CD4-positive, alpha-beta T cell treated with Interferon gamma for 1 hour (primary cell): ENCODE measurements at places on chromosomes 6 and 20.

DNA sequence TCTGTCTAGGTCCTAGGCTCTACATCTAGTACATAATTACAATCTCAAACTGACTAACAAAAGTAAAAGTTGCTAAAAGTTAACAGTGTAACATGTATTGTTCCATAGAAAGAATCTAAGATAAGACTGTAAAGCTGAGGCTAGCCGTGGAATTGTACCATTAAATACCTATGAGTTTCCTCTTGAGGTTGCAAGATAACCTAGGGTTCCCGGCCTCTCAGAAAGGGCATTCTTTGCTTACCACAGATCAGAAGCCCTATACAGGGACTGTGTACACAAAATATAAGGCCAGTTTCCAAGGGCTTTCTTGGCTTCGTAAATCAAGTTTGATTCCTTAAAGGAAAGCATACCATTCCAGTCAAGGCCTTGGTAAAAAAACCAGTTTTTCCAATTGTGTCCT is 11.5 kb upstream of the SLC52A3 start:
- DNase-seq = no peak

GRCh38 chr6:1464781-1465370 is 75.5 kb downstream of the FOXF2 start:
- no peak for DNase-seq

GRCh38 chr6:54020334-54020733 is 90.9 kb upstream of the MLIP start:
- no peak for DNase-seq

- DNase-seq = no peak
These were observed 387.1 kb downstream of the THBS2 start for GRCh38 chr6:168866534-168866933.

- DNase-seq = peak; percentile 59
These were observed 73.1 kb downstream of the HIVEP2 start for GRCh38 chr6:142871910-142872331.

GRCh38 chr20:376750-377149 is 3.8 kb upstream of the TRIB3 start:
- DNase-seq = no peak

GRCh38 chr20:33290852-33291251 is 7.8 kb downstream of the BPIFB1 start:
- DNase-seq = no peak

GRCh38 chr6:76165471-76166221 is 93.2 kb upstream of the IMPG1 start:
- no peak for DNase-seq

- no peak for DNase-seq
These were observed 34.7 kb upstream of the SYNJ2 start for GRCh38 chr6:157946865-157947532.

DNA sequence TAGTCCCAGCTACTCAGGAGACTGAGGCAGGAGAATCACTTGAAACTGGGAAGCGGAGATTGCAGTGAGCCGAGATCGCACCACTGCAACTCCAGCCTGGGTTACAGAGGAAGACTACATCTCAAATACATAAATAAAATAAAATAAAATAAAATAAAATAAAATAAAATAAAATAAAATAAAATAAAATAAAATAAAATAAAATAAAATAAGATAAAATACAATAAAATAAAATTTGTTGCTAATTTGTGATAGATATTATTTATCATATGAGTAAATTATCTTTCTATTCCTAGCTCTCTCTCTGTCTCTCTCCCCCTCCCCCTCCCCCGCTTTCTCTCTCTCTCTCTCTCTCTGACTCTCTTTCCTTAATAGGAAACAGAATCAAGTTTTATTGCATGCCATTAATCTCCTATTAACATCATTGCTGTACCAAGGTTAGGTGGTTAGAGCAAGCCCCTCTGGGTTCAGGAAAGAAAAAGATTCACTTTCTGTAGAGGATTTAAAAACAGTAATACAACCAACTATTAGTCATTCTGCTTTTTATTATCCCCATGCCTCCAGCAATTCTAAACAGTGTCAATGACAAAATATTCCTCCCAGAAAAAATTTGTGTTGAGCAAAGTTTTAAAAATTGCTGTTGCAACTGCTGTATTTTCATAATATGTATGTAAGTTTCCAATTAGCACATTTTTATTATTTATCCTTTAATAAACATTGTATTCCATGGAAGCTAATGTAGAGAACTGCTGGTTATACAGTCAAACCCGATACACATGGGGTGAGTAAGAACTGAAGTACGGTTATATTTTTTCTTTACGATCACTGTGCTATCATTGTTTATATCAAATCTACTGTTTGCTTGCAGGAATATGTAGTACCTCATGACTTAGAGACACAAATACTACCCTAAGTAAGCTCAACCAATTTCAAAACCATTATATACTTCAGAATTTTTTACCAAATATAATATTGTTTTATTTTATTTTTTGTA is 22.1 kb downstream of the BMP5 start:
- DNase-seq = no peak

- no peak for DNase-seq
These were observed 12.2 kb downstream of the BTN3A1 start for GRCh38 chr6:26414281-26414680.

DNA sequence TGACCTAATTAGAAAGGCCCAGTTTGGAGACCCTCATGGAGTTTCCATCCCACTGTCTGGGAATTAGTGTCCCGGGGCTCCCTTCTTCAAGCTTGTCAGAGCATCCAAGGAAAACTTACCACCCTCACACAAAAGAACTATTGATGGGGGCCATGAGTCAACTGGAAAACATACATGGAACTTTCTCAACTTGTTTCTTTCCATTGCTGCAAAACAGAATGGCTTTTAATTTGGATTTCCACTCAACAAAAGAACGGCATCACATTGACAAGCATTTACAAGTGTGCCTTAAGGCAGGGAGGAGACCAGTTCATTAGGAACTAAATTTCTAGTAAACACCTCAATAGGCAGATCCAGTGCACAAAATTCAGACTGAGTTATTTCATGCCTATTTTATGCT is 289.1 kb upstream of the PREP start:
- DNase-seq = no peak

DNA sequence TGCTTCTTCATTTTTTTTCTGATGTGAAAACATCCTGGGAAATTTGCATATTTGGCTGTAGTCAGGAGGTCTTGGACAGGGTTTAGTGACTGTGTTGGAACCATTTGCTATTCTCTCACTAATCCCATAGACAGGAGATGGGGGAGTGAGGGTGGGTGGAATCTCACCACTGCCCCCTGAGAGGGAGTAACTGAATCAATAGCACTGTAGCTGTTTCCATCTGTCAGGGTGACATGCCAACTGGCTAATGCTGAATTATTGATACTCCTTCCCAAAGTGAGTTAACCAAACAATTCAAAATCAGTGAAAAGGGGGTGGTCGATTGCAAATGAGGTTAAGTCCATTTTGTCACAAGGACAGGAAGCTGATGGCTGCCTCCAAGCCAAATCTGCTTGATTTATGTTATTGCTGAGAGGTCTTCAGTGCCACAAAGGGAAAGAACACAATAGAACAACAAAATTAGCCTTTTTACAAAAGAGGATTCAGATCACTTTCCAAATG is 55.1 kb upstream of the B3GAT2 start:
- DNase-seq = no peak

- no peak for DNase-seq
These were observed 10.8 kb downstream of the CDYL start for GRCh38 chr6:4786996-4787395.

DNA sequence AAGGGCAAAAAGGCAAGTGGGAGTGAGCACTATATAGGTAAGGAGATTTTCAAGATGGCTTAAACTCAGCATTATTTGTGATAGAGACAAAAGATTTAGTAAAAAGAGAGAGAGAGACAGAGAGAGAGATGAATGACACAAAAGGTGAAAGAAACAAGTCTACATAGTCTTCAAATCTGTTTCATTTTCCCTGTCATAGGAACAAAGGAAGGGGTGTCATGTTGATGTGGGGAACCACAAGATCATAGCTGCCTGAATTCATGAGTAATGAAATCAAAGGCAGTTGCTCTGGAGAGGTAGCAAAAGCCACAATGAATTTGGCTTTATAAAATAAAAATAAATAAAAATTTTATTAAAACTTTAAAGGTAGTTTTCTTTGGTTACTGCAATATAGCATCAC is 67.2 kb upstream of the PHIP start:
- no peak for DNase-seq

GRCh38 chr6:119609865-119610264 is 260.3 kb upstream of the MAN1A1 start:
- DNase-seq = no peak

DNA sequence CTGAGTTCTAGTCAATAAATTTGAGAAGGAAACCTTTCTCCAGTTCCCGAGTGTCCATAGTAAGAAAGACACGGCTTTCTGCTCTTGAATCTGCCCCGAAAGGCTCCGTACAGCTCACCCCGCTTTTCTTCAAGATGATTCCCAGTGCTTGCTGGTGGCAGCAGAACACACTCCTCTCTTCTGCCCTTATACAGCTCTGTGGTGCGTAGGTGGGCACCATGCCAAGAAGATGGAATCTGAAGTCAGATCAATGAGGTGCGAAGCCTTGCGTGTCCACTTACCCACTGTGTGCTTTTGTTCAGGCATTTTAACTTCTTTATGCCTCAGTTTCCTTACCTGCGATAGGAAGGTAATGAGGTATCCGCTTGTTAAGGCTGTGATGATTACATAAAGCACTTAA is 142.2 kb downstream of the WDR27 start:
- DNase-seq = no peak

- no peak for DNase-seq
These were observed 32.8 kb downstream of the PSMB9 start for GRCh38 chr6:32886681-32887383.

DNA sequence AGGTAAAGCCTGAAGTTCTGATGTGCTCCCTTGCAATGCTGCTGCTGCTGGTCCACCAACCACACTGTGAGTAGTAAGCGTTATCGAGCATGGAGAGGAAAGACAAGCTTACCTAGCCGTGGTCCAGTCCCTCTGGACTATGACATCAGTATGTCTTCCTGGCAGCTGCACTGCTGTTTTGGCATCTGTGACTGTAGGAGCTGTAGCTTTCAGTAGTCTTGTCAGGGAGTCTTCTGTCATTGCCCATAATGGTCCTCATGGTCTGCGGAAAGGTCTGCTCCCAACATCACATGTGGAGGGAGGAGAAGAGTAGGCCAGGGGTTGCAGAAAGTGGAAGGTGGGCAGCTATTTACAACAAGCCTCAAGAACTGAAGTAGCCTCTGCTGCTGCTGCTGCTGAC is 26.8 kb upstream of the TMEM217 start:
- DNase-seq = no peak

DNA sequence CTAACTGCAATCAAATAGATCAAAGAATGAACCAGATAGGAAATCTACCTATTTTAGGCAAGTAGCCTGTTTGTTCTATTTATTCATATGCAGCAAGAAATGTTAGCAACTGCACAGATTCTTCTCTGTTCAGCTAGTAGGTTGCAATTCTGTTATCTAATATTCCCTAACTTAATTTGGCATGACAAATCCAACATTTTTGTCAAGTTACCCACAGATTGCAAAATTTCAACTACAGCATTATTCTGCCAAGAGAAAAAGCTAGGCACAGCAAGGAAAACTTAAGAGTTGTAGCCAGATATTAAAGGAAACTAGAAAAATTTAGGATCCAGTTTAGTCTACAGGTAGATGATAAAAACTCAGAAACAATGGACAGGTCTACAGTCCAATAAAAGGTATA is 104.4 kb upstream of the SYNCRIP start:
- DNase-seq = no peak

- no peak for DNase-seq
These were observed 82.4 kb downstream of the ZNF292 start for GRCh38 chr6:87237804-87238203.

DNA sequence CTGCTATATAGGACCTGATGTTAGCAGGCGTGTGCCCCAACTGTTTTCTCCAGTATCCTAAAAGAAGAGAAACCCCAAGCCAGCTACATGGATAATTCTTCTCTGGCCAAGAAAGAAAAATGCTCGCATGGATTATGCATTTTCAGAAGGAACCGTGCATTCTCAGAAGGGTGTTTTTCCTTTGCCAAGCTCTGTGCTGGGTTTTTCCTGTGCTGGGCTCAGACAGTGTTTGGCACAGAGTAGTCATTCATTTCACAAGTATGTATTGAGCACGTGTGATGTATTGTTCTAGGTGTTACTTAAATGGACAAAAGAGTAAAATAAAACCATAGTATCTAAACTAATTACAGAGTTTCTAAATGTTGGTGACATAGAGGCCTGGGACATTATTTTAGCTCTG is 62.7 kb upstream of the ZNF133 start:
- DNase-seq = no peak

DNA sequence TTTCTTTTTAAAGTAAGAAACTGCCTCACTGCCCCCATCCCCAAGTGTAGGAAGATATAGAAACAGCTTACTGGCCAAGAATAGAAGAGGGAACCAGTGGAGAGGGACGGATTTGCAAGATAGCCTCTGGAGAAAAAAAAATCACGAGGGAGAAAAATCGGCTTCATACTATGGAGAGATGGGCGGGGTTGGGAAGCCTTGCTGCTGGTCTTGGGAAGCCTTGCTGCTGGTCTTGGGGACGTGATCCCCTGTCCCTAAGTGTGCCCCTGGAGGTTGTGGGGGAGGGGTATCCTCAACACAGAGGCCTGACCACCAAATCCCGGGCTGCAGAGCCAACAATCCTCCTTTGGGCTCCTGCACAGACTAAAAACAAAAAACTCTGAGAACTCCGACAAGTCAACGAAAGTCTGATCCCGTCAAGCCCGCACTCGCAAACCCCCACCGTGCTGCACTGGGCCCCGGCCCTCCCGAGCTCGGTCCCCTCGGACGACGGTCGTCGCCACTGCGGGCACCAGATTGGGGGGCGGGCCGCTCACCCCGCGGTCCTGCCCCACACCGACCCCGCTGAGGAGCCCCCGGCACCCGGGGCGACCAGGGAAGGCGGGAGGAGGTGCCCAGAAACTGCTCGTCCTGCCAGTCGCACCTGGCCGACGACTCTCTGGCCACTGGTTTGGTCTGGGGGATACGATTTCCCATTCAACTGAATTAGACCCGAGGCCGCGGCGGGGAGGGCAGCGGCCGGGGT is 750 bp downstream of the MAP7 start:
- DNase-seq = no peak

DNA sequence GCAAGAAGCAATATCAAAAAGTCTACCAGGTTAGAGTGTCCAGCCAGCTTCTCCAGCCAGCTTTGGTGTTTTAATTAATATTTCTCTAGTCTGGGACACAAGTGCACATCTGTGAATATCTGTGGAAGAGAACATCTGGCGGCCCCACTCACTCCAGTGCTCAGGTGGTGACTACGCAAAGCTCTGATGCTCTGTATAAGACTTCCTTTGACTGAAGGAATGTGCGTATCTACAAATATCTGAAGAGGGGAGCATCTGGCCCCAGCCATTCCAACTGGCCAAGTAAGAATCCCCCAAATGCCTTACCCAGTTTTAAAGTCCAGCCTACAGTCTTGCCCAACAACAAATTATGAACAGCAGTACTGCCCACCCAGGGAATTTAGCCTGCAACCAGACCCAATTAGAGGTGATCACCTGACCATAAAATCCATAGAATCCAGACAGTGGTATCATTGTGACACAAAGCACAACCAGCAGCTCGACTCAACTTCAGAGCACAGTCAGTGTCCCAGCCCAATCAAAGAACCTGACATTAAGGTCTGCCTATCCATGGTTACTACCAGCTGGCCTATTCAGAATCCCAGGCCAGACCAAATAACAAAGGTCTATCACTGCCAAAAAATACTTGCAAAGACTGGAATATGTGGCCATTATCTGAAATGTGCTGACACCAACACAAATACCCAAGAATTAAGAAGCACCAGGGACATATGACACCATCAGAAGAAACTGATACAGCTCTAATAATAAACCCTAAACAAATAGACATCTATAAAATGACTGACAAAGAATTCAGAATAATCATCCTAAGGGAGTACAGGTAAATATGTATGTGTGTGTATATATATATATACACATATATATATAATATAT is 76.1 kb upstream of the MANEA start:
- DNase-seq = no peak
